A172 (cell line): ENCODE measurements at places on chromosomes 7 and 10.

- no peak for DNase-seq
Measured at GRCh38 chr10:73806176-73806950, 5.0 kb downstream of the NDST2 start.

GRCh38 chr10:63115732-63116383, 17.3 kb upstream of the NRBF2 start:
- DNase-seq = peak; percentile 47

DNA sequence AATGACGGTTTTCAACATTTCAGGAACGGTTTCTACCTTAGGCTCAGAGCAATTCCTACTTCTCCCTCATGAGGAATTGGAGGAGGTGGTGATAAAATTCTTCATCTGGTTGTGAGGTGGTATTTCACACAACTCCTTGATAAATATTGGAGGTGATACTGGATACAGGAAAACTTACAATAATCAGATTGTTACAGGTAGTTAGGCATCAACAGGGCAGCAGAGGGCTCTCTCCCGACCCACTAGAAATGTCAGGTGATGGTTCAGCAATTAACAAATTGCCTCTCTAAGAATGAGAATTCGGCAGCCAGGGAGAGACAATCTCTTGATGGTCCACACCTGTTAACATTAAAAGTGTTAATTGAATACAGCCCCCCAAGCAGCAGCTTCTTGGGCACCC, 22.6 kb downstream of the ZNF786 start:
- DNase-seq = no peak

DNA sequence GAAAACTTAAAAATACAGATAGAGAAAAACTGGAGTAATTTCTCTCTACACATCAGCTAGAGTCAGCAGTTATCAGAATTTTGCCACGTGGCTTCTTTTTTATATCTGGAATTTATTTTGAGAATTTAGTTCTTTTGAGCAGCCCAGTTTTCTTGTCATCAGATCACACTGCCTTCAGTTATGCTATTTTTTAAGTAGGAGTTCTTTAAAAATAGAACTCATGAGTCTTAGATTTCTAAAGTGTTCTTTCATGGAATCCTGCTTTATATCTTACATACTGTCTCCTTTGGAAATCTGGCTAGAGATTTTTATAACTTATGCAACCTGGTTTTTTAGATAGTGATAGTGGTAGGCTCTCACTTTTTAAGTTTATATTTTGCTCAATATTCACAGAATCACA, 24.2 kb downstream of the AGR2 start:
- no peak for DNase-seq

- DNase-seq = no peak
Measured at GRCh38 chr10:71398976-71399375, 2.3 kb downstream of the CDH23 start.

DNA sequence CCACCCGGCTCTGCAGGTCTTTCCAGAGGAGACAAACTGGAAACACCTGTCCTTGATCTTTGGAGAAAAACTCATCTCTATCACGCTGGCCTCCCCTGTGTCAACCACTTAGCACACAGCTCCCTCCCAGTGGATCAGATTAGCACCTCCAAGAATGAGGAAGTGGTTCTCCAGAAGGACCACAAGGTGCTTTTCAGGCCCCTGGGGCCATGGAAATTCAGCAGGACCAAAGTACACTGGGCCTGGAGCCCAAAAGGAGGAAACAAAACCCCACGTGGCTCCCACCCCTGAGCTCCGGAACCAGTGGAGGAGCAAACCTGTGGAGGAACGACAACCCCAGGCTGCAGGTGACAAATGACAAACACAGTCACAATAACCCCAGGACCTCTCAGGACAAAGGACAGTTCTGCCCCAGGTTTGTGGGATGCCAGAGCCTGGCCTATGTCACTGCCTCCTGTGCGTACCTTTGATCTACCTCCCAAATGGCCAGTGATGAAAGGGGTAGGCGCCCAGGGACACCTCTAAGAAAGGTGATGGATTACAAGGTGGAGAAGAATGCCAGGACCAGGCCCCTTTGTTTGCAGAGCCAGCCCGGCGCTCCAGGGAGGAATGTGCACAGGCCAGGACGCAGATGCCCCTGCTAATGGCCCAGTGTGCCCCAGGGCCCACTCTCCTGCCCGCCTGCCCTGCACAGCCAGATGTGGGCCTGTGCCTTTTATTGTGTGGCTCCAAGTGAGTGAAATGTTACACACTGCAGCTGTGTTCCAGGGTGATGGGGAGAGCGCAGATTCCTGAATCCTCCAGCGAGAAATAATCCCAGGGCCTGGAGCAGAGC, 5.7 kb downstream of the TNS3 start:
- peak; percentile 89 for DNase-seq

DNA sequence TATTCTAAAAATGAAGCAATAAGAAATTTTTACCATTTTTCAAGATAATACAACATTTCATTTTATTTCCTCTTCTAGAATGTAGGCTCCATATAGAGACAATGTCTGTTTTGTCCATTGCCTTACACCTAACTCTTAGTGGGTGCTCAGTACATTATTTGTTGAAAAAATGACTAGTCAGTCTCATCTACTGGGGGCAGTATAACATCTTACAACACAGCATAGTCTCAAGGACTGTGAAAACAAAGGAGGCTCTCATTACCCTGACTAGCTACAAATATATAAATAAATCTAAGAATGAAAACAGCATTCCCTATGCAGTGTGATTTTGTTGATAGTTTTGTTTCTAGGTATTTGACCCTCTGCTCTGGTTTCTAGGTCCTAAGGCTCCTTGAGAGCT, 11.6 kb downstream of the CRPPA start:
- no peak for DNase-seq

DNA sequence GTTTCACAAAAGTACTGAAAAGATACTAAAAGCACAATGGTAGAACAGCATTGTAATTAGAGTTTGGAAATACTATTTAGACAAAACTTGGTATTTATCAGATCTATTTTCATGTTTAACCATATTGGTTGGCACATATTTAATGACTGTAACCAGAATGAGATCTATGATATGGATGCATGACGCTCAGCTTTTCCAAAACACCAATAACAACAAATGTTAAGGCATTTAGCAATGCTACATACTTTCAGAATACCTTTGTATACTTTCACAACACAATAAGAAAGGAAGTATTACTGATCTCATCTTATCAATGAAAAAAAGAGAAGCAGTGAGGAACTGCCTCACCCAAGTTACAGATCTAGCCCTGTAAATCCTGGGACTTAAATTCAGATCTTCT, 74.8 kb downstream of the THSD7A start:
- DNase-seq = no peak

DNA sequence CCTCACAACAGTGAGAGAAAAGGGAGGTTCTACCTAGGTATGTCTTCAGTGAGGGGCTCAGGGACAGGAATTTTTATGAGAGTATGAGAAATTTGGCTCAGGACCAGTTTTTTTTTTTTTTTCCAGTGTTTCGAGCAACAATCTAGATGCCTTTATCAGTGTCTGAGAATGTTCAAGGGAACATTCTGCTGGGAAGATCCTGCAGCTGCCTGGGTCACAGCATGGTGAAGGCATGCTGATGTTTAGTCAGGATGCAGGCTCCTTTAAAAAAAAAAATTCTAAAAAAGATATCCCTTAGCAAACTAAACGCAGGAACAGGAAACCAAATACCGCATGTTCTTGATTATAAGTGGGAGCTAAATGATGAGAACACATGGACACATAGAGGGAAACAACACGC, 31.0 kb downstream of the SBDS start:
- peak; percentile 64 for DNase-seq

DNA sequence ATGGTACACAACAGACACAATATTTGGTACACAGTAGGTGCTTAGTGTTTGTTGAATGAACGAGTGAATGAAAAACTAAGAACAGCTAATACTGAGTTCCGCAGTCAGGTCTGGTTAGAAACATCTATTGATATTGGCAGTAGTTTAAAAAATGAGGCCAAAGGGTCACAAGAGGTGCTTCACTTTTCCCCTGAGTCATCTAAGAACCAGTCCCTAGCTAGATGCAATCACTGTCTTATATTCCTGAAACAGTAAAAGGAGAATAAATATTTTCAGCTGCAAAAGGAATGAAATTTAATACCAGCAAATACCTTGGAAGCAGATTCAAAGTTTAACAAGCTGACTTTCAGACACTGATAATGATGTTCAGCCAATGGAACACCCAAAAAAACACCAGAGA, 54.5 kb downstream of the SCRN1 start:
- DNase-seq = no peak

- DNase-seq = no peak
Measured at GRCh38 chr10:46530249-46531186, 25.9 kb downstream of the GPRIN2 start.

DNA sequence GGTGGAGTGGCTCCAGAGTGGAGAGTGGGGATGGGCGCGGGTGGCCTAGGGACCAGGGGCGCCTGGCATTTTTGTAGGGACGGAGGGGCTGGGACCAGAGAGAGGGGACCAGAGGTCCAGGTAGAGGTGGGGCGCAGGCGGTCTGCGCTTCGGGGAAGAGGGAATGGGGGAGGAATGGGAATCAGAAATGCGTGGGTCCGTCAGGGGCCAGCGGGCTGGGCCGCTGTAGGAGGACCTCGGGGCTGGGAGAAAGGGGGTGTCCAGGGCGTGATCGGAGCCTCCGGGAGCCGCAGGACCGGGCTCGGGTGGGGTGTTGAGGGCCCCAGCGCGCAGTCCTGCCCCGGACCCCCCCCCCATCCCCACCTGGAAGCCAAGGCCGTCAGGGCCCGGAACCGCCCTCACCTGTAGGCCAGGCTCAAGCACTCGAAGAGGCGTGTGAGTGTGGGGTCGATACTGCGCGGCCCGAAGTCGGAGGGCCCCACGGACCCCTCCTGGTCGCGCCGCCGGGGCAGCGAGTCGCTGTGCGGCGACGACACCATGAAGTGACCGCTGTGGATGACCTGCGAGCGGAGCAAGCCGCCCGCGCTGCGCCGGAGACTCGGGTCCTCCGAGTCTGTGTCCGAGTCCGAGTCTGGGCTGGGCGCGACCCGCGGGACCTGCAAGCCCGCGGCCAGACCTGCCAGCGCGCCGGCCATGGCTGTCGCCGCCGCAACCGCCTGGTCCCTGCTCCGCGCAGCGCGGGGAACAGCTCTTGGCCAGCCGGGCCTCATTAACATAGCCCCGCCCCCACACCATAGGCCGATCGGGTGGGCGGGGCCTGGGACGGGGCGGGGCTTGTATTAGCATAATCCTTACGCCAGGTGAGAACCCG, at the start of gene MLXIPL:
TSS of gene MLXIPL (minus strand) at position 725 of the 871 bp plus-strand sequence. CDS start at position 695, 30 bp downstream.
- DNase-seq = no peak

DNA sequence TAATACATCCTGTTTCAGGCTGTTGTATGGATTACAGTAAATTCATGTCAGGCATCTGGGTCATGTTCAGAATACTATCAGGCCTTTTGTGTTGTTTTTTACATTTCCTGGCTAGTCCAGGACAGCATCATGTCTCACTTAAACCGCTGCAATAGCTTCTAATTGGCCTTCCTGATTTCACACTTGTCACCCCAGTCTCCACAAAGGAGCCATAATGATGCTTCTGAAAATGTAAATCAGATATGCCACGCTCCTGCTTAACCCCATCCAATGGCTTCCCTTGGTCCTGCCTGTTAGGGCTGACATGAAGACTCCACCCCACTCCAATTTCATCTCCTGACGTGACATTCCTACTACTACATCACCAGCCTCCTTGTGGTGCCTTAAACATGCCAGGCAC, 220.0 kb downstream of the CACNA2D1 start:
- no peak for DNase-seq

GRCh38 chr10:133307776-133308420, 774 bp downstream of the TUBGCP2 start:
- peak; percentile 50 for DNase-seq

GRCh38 chr7:22116451-22117030, 170.8 kb upstream of the CDCA7L start:
- DNase-seq = no peak

DNA sequence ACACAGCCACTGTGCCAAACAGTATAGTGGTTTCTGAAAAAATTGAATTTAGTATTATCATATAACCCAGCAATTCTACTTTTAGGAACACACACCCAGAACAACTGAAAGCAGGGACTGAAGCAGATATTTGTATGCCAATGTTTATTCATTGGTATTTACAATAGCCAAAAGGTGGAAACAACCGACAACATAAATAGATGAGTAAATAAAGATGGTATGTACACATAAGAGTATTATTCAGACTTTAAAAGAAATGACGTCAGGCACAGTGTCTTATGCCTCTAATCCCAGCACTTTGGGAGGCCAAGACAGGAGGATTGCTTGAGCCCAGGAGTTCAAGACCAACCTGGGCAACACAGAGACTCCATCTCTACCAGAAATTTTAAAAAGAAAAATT, 7.2 kb downstream of the CDCA7L start:
- DNase-seq = no peak

DNA sequence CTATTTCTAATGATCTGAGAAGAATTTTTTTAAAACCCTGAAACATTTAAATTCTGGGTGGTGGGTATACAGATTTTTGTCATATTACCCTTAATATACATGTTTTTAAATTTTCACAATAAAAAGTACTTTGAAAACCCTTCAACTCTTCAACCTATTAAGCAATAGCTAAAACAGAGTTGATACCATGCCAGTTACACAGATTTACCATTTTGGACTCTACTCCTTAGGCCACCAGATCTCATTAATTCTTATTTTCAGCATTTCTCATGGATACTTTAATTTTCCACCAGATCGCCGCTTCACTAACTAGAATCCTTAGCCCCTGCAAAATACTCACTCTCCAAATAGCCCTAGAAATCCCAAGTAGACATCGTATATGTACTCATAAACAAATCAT, 12.7 kb upstream of the COL28A1 start:
- DNase-seq = no peak

DNA sequence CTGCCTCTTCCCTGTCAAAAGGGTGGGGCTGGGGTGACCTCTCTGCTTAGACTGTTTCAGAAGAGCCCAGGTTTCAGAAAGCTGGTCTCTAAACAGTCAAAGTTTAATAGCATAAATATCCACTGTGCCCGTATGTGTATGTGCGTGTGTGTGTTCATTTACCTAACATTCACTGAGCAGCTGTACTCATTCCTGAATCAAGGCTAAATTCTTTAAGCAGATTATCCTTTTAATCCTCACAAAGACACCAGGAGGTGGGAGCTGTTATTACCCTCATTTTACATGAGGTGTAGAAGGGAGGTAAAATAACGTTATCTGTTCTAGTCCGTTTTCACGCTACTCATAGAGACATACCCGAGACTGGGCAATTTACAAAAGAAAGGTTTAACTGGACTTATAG, 72.2 kb downstream of the RSU1 start:
- no peak for DNase-seq

DNA sequence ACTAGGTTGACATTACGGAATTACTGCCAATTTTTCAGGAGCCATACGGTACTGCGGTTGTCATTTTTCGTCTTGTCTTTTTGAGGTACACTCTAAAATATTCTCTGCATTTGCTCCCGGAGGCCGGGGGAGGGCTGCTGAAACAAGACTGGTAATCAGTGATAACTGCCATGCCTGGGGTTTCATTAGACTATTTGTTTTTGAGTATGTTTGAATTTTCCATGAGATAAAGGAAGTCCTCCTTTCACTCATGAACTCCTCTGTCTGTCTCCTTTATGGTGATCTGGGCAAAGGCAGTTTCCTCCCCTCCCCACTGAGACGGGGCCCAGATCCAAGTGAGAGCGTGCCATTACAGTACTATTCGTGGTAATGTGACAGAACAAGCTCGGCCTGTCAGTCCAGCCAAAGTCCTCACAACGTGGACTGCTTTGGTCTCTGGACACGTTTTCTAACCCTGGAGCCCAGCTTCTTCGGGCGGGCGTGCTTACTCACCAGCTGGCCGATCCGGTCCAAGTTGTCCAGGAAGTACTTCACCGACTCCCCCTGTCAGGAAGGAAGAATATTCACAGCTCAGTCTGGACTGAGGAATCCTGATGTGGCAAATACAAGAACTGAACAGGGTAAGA, 45.1 kb downstream of the AMZ1 start:
- DNase-seq = peak; percentile 21
